ENCODE measurements at places on chromosomes 7 and 10.

- DNase-seq, result no peak
These were observed 254.1 kb downstream of the WDR37 start for GRCh38 chr10:1310271-1310789.

DNA sequence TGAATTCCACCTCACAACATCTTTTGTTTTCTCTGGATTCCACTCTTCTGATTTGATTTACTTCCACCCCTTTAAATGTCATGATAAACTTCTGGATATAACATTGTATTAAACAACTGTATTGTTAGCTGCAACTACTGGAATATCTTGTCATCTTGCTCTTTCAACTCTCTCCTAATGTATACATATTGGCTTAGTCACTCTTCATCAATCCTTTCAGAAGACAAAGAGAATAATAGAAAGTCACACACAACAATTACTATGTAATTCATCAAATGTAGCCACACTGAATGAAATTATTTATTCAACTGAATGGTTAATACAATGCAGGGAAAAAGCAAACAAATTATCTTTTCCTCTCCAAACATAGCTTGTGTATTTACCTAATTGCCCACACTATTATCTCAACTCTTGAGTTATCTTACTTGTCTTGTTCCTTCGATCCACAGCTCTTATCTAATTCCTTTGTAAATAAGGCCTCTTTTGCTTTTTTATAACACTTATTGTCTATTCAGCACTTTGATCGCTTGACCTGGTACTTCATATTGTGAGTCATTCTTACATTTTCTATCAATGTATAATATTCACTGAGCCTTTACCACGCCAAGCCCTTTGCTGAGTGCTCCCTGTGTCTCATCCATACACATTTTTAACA, 16.7 kb downstream of the SEMA3A start:
- DNase-seq, result no peak

- no peak for DNase-seq
These were observed 6.8 kb downstream of the LDB1 start for GRCh38 chr10:102113261-102113955.

- DNase-seq, result no peak
These were observed 14.6 kb upstream of the CYP3A5 start for GRCh38 chr7:99694201-99694911.

- DNase-seq, result no peak
These were observed 172.5 kb downstream of the SORCS1 start for GRCh38 chr10:106992055-106992454.

- DNase-seq, result no peak
These were observed 10.6 kb upstream of the PLEKHS1 start for GRCh38 chr10:113740850-113741249.

- no peak for DNase-seq
These were observed 30.3 kb downstream of the ADCYAP1R1 start for GRCh38 chr7:31082447-31082846.

- DNase-seq, result no peak
These were observed 462.8 kb upstream of the ZWINT start for GRCh38 chr10:56823849-56824248.

GRCh38 chr7:1224086-1224716, 8.5 kb upstream of the UNCX start:
- DNase-seq, result no peak

- no peak for DNase-seq
These were observed 22.5 kb downstream of the CALHM2 start for GRCh38 chr10:103429647-103430046.

DNA sequence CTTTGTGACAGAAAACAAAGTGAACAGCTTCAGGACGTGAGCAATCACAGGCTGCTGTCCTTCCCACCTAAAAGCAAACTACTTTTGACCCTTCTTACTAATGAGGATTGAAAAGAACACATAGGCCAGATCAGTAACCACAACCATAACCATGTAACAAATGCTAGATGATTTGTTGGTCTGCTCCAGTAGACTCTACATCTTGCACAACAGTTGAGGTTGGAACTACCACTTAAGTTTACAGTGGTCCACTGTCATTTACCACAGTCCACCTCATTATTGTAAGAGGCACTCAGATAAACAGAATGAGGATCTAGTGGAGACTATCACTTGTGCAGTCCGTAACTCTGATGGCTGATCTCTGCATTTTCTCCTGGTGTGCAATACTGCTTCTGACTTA, 27.8 kb downstream of the NET1 start:
- DNase-seq, result no peak

DNA sequence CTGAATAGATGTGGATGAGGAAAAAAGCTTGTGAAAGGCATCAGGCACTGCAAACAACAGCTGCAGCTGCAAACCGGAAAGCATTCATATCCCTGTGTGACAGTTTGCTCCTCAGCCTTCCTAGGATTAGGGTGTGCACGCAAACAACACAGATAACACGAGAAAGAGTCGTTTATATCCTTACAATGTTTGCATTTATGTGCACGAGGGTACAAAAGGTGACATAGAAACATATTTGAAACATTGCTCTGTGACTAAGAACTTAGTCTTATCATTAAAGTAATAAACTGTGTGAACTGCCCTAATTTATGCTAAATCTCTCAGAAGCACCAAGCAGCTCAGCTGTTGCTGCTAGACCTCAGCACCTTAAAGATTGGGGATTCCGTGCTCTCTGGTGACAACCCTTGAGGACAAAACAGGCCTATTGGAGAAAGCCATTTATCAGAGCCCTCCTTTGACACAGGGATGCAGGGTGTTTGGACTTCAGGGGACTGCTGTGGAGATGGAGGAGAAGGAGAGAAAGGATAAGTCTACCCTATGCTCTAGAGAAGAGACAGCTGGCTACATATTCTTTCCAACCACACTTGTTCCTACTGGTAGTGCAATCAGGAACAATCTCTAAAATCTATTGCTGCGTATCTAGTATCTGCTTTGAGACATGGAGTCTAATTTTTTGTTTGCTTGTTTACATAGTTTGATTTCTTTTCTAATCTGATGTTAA, 176.2 kb downstream of the GNAT3 start:
- no peak for DNase-seq

GRCh38 chr7:47602272-47603004, 20.5 kb upstream of the TNS3 start:
- no peak for DNase-seq

DNA sequence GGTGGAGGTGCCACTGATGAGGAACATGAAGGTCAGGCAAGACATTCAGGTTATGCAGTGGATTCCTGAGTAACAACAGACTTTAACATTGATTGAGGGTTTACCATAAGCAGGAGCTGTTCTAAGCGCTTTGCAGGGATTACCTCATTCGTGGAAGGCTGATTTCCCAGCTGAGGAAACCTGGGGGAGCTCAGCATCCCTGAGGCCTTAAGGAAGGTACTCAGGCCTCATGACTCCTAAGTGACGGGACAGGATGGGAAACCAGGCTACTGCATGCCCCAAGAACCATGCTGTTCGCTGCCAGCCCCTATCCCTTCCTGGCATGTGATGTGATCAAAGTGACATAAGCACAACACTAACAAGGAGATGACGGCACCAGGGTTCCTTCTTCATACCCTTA, 143.6 kb upstream of the NFE2L3 start:
- DNase-seq, result no peak

GRCh38 chr7:45921699-45922519, 837 bp upstream of the IGFBP3 start:
- DNase-seq, result no peak

DNA sequence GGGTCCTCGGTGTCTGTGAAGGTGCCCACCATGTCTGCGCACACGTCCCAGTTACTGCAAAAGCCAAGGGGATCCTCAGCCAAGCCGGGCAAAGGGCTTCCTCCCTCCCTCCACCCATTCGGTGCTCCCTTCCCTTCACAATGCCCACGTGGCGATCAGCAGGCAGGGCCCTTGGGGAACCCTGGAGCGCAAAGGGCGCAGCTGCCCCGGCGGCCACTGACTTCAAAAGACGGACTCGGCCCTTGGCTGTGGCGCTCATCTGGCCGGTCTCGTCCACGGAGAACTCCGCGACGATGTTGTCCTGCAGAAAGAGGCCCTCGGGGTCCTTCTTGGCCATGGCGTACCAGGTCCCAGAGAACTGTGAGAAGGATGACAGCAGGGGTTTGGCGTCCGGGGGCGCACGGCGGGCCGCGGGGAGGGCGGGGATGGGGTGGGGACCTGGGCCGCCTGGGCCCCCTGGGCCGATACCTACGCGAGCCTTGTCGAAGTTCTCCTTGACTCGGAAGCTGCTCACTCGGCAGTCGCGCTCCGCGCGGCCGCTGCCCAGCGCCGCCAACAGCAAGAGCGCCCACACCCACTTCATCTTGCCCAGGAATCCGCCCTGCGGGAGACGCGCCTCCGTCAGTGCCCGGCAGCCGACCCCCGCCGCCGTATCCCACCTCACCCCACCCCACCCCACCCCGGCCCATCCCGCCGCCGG, 439 bp downstream of the RBP4 start:
- DNase-seq, result no peak

- DNase-seq, result no peak
These were observed 85.4 kb upstream of the VOPP1 start for GRCh38 chr7:55657654-55658053.

- DNase-seq, result no peak
These were observed 105.2 kb downstream of the TCERG1L start for GRCh38 chr10:131206111-131206995.

GRCh38 chr7:137886746-137887145, 40.0 kb upstream of the DGKI start:
- no peak for DNase-seq

DNA sequence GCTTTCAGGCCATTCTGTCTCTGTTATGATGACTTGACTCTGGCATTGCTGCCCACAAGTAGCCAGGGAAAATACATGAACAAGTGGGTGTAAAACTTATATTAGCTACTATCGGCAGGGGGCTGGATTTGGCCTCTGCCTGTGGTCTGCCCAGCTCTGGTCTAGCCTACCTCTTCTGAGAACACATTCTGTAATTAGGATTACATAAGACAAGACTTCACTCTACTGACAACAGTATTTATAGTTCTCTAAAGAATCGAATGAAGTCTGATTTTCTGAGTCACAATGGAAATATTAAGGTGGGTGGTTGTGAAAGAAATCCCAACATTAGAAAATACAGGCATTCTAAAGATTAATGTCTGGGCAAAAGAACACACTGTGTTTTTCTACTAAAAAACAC, 55.5 kb downstream of the DLD start:
- no peak for DNase-seq

GRCh38 chr7:86012971-86013370, 630.7 kb upstream of the GRM3 start:
- no peak for DNase-seq

DNA sequence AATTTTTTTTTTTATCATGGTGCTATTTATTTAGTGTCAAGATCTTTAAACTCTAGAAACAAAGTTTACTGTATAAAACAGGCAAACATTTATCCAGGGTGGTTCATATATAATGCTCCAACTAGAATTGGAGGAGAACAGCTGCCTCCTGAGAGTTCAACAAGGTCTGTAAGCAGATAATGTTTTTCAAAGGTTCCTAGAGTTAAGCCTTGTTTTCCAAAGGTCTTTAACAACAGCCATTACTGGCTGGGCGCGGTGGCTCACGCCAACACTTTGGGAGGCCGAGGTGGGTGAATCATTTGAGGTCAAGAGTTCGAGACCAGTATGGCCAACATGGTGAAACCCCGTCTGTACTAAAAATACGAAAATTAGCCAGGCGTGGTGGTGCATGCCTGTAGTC, 316.7 kb downstream of the CCDC3 start:
- no peak for DNase-seq

GRCh38 chr7:12434012-12434642, 30.5 kb upstream of the VWDE start:
- DNase-seq, result no peak

GRCh38 chr10:61815496-61815895, 86.0 kb upstream of the ARID5B start:
- DNase-seq, result no peak

- no peak for DNase-seq
These were observed 2.1 kb upstream of the NDUFB8 start for GRCh38 chr10:100531761-100532160.

- no peak for DNase-seq
These were observed 88.8 kb upstream of the INSIG1 start for GRCh38 chr7:155208681-155209477.
